ENCODE measurements at places on chromosomes 6 and 20.

DNA sequence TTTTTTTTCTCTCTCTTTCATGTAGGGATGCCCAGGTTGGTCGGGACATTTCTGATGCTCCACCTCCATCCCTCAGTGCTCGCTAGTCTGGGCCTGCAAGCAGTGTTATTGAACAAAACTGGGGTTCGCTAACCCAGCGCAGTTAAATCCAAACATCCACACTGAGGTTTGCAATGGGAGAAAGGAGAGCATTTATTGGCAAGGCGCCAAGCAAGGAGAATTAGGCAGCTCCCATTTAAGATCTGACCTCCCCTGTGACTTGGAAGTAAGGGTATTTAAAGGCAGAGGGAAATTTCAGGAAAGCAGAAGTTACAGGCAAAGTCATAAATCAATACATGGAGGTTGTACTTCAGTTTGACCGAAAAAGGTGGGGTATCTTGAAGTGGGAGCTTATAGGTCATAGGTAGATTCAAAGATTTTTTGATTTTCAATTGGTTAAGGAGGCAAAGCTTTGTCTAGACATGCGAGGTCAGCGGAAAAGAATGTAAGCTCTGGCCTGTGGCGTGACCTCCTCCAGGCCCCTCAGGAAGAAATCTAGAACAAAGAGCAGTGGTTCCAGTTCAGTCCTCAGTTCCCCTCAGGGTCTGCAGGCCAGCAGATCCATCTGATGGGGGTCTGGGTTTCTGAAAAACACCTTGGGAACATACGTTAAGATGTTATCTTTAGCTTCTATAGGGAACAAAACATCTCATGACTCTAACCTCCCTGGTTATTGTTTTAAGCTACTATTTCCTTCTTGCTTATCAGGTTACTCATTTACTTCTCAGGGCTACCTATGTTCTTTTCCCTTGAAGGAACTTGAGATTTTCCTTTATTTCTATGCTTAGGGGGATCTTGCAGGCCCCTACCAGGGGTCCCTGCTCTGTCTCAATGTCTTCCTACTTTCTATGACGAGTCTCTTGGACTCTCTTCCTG is 66.0 kb upstream of the KIF16B start:
- no peak for DNase-seq

DNA sequence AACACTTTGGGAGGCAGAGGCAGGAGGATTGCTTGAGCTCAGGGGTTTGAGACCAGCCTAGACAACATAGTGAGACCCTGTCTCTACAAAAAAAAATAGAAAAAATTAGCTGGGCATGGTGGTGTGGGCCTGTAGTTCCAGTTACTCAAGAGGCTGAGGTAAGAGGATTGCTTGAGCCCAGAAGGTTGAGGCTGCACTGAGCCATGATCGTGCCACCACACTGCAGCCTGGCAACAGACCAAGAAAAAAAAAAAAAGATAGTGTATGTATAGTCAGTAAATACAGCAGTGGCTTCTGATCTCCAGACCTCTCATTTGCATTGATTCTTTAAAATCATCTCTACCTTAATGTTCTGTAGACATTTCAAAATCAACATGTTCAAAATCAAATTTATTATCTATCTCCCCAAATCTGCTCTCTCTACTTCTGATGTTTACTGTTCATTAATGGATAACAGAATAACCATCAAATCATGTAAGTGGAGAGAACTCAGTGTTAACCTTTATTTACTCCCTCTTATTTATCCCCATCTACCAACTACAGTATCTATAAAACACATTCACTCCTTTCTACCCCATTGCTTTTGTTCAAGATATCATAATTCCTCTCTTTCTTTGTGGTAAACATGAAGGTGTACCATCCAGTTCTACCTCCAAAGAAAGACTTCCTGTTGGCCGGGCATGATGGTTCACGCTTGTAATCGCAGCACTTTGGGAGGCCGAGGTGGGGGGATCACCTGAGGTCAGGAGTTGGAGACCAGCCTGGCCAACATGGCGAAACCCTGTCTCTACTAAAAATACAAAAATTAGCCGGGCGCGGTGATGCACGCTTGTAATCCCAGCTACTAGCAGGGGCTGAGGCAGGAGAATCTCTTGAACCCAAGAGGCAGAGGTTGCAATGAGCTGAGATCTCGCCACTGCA is 7.7 kb downstream of the PROCR start:
- no peak for DNase-seq

- peak; percentile 94 for DNase-seq
Measured at GRCh38 chr20:50110141-50111047, 2.6 kb downstream of the UBE2V1 start.

DNA sequence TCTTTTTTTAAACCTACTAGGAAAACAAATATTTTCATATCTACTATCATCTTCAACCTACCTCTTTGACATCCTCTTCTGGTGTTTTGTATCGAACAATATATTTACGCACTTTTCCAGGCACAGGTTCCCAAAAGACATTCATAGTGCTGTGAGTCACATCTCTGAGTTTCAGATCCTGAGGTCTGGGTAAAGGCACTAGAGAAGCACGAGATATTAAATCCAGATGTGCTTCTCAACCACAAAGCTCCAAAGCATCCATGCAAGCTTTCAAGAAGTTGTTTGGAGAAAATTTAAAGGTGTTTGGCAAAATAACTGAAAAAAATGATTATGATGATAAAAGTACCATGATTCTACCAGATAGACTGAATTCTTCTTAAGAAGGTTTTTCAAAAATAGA is 62.7 kb downstream of the COL12A1 start:
- no peak for DNase-seq

GRCh38 chr6:133240511-133241085 is 559 bp upstream of the EYA4 start:
- no peak for DNase-seq

DNA sequence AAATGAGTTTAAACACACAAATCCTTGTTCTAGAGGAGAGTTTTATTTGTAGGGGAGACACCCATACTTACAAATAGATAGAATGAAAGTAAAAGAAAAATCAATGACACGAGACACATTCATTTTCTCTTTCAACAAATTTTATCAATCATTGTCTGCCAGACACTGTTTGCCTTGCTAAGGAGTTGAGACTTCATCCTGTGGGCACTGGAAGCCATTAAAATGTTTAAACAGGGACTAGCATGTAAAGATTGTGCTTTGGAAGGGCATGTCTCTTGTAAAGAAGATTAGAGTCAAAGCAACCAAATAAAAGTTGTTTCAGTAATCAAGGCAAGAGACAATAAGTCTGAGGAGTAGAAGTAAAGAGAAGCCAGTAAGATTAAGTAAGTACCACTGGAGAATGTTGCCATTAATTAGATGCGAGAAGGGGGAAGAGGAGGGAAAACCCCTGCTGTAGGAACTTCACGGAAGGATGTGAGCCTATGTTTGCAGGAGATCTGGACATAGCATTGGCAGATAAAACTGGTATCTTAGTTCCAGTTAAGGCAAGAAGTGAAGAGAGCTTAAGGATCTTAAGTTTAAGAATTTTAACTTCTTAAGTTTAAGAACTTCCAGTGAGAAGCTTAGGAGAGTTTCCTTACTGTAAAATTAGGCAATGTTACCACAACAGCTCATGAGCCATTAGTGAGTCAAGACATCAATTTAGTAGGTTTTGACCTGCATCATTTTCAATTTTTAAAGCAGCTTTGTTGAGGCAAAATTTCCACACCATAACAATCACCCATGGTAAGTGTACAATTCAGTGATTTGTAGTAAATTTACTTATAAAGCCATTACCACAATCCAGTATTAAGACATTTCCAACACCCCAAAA is 117.0 kb upstream of the UST start:
- DNase-seq, result no peak

DNA sequence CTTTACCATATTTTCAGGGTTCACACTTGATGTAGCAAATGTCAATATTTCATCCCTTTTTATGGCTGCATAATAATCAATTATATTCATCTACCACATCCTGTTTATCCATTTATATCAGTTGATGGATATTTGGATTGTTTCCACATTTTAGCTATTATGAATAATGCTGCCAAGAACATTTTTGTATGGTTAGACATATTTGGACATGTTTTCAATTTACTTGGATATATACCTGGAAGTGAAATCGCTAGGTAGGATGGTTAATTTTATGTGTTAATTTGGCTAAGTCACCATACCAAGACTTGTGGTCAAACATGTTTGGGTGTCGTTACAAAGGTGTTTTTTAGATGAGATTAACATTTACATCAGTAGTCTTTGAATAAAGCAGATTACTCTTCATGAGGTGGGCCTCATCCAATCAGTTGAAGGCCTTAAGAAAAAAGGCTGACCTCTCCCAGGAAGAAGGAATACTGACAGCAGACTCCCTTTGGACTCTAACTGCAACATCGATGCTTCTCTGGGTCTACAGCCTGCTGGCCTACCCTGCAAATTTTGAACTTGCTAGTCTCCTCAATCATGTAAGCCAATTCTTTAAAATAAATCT is 196.5 kb downstream of the BACH2 start:
- no peak for DNase-seq

GRCh38 chr6:32623693-32624092 is 13.5 kb upstream of the HLA-DQA1 start:
- DNase-seq, result peak; percentile 65

- no peak for DNase-seq
Measured at GRCh38 chr6:11288065-11288464, 55.6 kb upstream of the NEDD9 start.

Measured in MV-4-11 (cell line).